Glutamatergic neuron (in vitro differentiated cells): ENCODE measurements at places on chromosomes 1 and 21.

GRCh38 chr21:8991088-8991907, 1530.1 kb upstream of the TPTE start:
- H3K36me3 ChIP-seq: peaks cover 56% of the 10 kb centered on the region
- peaks cover 45% of the 10 kb centered on the region for H3K27me3 ChIP-seq
- no peak overlapping the region for H3K4me3 ChIP-seq
- H3K4me1 ChIP-seq: no peaks in the 10 kb centered on the region
- DNase-seq: no peak

- no peak overlapping the region for H3K27ac ChIP-seq
- H3K4me1 ChIP-seq: no peaks in the 10 kb centered on the region
- H3K4me3 ChIP-seq: no peak overlapping the region
- H3K27me3 ChIP-seq: peaks cover 4% of the 10 kb centered on the region
- H3K36me3 ChIP-seq: no peaks in the 10 kb centered on the region
Observed at GRCh38 chr21:41692185-41692565, 74.7 kb downstream of the RIPK4 start.

- H3K27ac ChIP-seq: no peak overlapping the region
- no peaks in the 10 kb centered on the region for H3K4me1 ChIP-seq
- H3K4me3 ChIP-seq: no peak overlapping the region
- no peaks in the 10 kb centered on the region for H3K27me3 ChIP-seq
- no peaks in the 10 kb centered on the region for H3K36me3 ChIP-seq
- no peak for DNase-seq
Observed at GRCh38 chr1:200400556-200400955, 9.3 kb downstream of the ZNF281 start.

DNA sequence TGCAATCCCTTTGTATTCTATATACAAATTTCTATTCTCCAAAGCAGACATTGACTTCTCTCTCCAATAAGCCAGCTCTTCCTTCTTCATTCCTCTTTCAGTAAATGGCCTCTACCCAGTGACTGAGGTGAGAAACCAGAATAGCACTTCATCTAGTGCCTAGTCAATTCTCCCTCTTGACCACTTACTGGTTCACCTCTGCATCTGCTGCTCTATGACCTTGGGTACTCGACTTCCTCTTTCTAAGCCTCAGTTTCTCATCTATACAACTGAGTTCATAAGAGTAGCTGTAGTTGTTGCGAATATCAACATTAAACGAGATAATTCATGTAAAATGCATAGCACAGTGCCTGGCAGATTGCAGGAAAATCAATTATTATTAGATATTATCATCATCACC, 12.4 kb downstream of the LYST start:
- no peaks in the 10 kb centered on the region for H3K36me3 ChIP-seq
- no peak overlapping the region for H3K4me3 ChIP-seq
- DNase-seq: no peak

- no peak overlapping the region for H3K4me3 ChIP-seq
- H3K4me1 ChIP-seq: peaks cover 12% of the 10 kb centered on the region
- peaks cover 10% of the 10 kb centered on the region for H3K27me3 ChIP-seq
- peaks cover 50% of the 10 kb centered on the region for H3K36me3 ChIP-seq
- no peak for DNase-seq
Observed at GRCh38 chr1:204429746-204430145, 18.1 kb upstream of the PPP1R15B start.

- H3K4me1 ChIP-seq: no peaks in the 10 kb centered on the region
- no peak overlapping the region for H3K27ac ChIP-seq
- no peak for DNase-seq
- H3K36me3 ChIP-seq: no peaks in the 10 kb centered on the region
- H3K27me3 ChIP-seq: no peaks in the 10 kb centered on the region
- H3K4me3 ChIP-seq: no peak overlapping the region
Observed at GRCh38 chr21:25441835-25442234, 165.4 kb downstream of the MRPL39 start.

DNA sequence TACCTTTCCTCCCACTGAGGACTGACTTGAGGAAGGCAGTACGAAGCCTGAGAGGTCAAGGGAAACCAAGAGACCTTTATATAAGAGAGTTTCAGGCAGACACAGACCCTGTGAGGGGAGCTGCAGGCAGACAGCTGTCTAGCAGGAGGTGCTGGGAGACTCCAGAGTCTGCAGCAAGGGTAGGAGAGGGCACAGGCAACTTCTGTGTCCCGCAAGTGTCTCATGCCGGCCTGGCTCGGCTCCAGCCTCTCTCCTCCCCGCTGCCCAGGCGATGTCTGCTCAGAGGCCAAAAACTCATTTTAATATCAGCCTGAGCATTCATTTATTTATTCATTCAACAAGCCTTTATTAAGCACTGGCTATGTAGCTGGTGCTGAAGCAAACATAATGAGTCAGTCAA, 83.0 kb downstream of the KIRREL1 start:
- no peaks in the 10 kb centered on the region for H3K36me3 ChIP-seq
- peak overlapping the region; percentile 52 for H3K27ac ChIP-seq
- H3K4me3 ChIP-seq: no peak overlapping the region
- no peak for DNase-seq
- peaks cover 19% of the 10 kb centered on the region for H3K27me3 ChIP-seq
- H3K4me1 ChIP-seq: peaks cover 40% of the 10 kb centered on the region

DNA sequence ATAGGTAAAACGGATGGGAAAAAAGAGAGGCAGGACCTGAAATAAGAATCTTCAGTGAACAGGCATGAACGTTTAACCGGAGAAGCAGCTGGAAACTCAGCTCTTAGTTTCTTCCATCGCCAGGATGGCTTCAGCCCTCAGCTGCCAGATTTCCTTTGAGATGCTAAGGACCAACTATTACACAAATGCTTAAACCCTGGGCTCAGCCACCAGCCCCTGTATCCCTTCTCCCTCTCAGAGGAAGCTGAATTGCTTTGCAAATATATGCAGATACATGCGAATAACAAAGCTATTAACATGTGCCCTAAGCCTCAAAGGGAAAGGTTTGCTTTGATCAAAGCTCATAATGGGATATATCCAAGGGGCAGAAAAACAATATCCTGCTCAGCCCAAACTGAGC, 515.1 kb downstream of the OMA1 start:
- no peak overlapping the region for H3K27ac ChIP-seq
- no peaks in the 10 kb centered on the region for H3K27me3 ChIP-seq
- H3K4me1 ChIP-seq: no peaks in the 10 kb centered on the region
- H3K4me3 ChIP-seq: no peak overlapping the region

DNA sequence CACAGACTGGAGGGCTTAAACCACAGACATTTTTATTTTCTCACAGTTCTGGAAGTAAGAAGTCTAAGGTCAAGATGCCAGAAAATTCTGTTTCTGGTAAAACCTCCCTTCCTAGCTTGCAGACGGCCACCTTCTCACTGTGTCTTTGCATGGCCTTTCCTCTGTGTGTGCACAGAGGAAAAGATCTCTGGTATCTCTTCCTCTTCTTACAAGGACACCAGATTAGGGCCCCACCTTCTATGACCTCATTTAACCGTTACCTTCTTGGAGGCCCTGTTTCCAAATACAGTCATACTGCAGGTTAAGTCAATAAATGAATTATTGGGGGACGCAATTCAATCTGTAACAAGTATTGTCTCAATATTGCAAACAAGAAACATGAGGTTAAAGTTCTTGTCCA, 63.0 kb upstream of the PRDX6 start:
- H3K4me3 ChIP-seq: no peak overlapping the region
- no peaks in the 10 kb centered on the region for H3K36me3 ChIP-seq
- no peak overlapping the region for H3K27ac ChIP-seq

DNA sequence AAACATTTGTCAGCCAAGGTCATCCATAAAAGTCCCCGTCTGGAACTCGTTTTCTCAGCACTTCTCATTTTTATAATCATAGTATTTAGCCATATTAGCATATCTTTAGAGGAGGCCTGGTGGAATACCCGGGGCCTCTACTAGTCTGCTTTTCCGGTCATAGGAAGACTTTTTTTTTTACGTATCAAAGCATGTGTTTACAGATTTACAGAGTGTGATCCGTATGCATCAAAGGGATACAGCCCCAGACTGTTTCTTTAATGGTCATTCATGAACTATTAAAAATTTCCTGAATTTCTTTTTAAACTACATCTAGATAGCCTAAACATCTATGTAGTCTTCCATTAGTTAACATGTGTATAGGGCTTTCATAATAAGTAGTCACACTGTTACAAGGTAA, 23.5 kb upstream of the DEGS1 start:
- H3K4me1 ChIP-seq: no peaks in the 10 kb centered on the region
- no peaks in the 10 kb centered on the region for H3K27me3 ChIP-seq
- DNase-seq: no peak
- H3K27ac ChIP-seq: no peak overlapping the region
- no peaks in the 10 kb centered on the region for H3K36me3 ChIP-seq

- no peaks in the 10 kb centered on the region for H3K36me3 ChIP-seq
- peaks cover 7% of the 10 kb centered on the region for H3K4me1 ChIP-seq
- no peak overlapping the region for H3K27ac ChIP-seq
- no peak overlapping the region for H3K4me3 ChIP-seq
- DNase-seq: no peak
Observed at GRCh38 chr1:179007233-179007632, 18.5 kb upstream of the FAM20B start.

GRCh38 chr1:67674260-67675011, 10.6 kb upstream of the GADD45A start:
- H3K27ac ChIP-seq: peak overlapping the region; percentile 98
- peak overlapping the region; percentile 16 for H3K4me3 ChIP-seq
- peak; percentile 54 for DNase-seq
- no peaks in the 10 kb centered on the region for H3K27me3 ChIP-seq

GRCh38 chr1:87084244-87084836, 169.9 kb downstream of the HS2ST1 start:
- H3K36me3 ChIP-seq: no peaks in the 10 kb centered on the region
- no peaks in the 10 kb centered on the region for H3K27me3 ChIP-seq
- no peaks in the 10 kb centered on the region for H3K4me1 ChIP-seq
- no peak overlapping the region for H3K27ac ChIP-seq
- H3K4me3 ChIP-seq: no peak overlapping the region

GRCh38 chr1:53293123-53293522, 34.7 kb downstream of the LRP8 start:
- peaks cover 8% of the 10 kb centered on the region for H3K27me3 ChIP-seq
- no peak for DNase-seq
- no peak overlapping the region for H3K4me3 ChIP-seq
- no peak overlapping the region for H3K27ac ChIP-seq
- H3K36me3 ChIP-seq: no peaks in the 10 kb centered on the region
- peaks cover 26% of the 10 kb centered on the region for H3K4me1 ChIP-seq

GRCh38 chr21:31781737-31782136, 49.8 kb upstream of the SCAF4 start:
- H3K4me3 ChIP-seq: no peak overlapping the region
- no peak for DNase-seq
- H3K36me3 ChIP-seq: no peaks in the 10 kb centered on the region
- H3K27ac ChIP-seq: no peak overlapping the region

DNA sequence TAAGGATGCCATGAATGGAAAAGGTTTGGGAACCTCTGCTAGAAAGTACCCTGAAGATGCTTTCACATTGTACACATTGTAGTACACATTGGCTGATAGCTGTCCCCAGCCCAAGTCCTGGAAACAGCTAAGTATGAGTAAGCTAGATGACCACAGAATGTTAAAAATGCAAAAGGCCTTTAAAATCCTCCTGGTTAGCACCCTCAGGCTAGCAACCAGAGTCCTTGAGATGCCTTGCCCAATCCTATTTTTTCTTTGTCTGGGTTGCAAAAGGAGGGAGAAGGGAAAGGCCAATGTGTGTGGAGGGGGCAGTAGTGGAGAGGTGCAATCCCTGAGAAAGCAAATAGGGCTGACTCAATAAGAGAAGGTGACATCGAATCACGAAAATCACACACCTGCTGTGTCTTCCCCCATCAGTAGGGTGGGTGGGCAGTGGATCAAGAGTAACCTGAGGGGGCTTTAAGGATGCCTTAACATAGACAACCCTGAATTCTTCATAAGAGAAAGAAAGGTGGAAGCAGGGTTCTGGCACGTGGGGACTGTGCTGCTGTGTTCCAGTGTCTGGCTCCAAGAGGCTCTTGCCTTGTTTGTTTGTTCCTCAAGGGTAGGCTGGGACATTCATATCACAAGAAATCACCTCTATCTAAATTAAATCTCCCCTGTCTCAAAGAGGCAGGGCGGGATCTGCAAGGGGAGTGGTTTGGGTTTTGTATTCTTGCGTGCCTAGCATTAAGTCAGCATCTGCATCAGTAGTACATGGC, 266.2 kb upstream of the PLXNA2 start:
- no peak overlapping the region for H3K27ac ChIP-seq
- DNase-seq: no peak
- H3K36me3 ChIP-seq: no peaks in the 10 kb centered on the region
- H3K4me3 ChIP-seq: no peak overlapping the region
- H3K4me1 ChIP-seq: peaks cover 6% of the 10 kb centered on the region

GRCh38 chr1:112342558-112342957, 53.5 kb upstream of the CTTNBP2NL start:
- H3K4me1 ChIP-seq: peaks cover 2% of the 10 kb centered on the region
- no peak overlapping the region for H3K4me3 ChIP-seq
- H3K36me3 ChIP-seq: peaks cover 5% of the 10 kb centered on the region
- H3K27me3 ChIP-seq: no peaks in the 10 kb centered on the region
- no peak overlapping the region for H3K27ac ChIP-seq
- DNase-seq: no peak

DNA sequence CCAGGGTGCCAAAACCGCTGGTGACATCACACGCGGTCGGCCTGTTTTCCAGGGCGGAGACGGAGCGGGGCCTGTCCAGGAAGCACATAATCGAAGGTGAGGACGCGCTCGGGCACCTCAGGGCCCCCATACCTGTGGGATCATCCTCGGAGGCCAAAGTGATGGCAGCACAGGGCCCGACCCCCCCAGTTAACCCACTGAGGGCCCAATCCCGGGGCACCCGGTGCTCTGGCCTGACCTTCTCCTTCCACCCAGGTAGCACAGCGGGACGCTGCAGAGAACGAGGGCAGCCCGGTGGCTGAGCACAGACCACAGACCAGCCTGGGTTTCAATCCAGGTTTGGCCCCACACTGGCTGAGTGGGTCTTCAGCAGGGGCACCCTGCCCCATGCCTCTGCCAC, 43.3 kb downstream of the KCNAB2 start:
- no peak for DNase-seq
- peaks cover 3% of the 10 kb centered on the region for H3K36me3 ChIP-seq
- no peak overlapping the region for H3K27ac ChIP-seq
